Inflammatory macrophage treated with lipopolysaccharide for 4 hours (primary cell): ENCODE measurements at places on chromosomes 13 and 19.

DNA sequence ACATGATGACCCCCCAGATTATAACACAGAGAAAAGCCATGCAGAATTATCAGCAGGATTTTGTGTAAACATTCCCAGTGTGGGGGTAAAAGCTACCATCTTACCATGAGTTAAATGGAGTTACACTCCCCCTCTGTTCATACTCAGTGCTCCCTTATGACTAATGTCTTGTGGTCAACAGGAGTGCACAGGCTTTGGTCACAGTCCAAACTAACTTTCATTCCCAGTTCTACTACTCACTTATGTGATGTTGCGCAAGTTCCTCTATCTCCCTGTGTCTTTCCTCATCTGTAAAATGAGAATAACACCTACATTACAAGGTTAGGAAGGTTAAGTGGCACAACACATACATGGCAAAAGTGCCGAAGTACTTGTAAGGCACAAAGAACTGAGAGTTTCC lies 277.9 kb downstream of the RBM26 start:
- DNase-seq: no peak

DNA sequence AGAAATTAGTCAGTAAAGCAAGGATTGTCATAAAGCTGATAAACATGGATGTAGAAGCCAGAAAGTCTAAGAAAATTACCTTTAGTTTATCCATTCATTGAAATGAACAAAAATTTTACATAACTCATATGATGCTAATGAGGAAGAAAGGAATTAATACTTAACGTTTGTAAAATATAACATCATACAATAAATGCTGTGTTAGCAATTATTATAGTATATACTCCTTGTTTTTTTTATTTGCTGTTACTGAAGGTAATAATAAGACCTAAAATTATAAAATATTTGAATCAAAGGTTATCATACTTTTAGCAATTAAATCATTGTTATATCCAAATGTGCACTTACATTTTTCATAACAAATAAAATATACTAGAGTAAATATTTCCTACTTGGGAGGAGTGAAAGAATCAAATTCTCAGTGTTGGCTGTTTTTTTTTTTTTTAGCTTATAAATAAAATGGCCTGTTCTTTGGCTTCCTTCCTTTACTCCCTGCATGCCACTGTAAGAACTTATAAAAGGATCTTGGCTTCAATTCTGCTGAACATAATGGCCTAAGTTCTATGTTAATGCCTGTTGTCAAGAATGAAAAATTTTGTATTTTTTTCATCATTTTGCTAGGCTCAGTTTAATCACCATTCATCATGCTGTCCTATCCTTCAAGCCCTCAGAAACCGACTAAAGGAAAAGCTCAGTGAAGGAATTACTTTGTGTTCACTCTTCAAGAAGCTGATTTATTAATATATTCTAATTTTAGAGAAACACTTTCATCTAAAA lies 167.4 kb upstream of the SLITRK1 start:
- no peak for DNase-seq

DNA sequence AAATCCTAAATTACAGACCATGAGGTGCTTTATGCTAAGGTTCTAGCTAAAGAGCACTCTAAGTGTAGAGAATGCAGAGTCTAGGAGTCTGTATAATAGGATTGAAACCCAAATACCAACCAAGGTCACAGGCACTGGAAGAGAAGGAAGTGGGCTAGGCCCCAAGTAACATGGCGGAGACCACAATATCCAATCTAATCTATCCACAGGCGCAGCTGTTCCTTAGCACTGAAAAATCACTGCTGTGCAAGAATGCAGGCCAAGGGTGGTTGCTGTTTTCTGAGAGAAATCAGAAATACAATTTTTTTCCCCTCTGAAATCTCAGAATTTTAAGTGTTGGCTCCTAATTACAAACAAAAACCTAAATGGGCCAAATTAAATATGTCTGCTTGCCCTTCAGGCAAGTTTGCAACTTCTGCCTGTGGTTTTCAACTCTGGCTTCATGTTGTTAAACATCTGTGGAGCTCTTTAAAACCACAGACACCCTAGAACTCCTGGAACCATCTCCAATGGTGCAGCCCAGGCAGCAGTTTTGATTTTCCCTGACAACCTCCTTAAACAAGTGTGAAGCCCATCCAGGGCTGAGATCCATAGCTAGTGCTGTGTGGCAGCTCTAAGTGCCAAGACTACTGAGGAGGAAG lies 6.1 kb downstream of the RANBP3 start:
- no peak for DNase-seq

DNA sequence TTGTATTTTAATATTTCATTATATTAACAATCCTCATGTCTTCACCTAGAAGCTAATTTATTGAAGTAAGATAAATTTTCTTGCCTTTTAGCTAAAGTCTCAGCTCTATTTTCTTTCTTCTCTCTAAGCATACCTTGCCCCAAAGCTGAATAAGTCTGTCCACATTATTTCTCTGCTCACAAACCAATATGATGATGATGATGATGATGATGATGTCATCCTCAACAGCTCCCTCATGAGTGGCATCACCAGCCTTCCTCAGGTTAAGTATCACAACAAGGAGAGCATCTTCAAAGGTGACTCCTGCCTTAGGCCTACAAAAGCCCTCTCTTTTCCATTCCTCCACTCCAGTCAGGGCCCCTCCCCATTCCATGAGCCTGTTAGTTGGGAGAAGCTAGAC lies 31.9 kb upstream of the ATP12A start:
- no peak for DNase-seq
